ENCODE measurements at places on chromosomes 2 and 18. TPM values are rescaled to one million over a fixed set of nuclear protein-coding genes. Genes with fewer than 3 reads are reported as not detected.

The THADA gene
- 22.6 TPM for polyA plus RNA-seq

The ZNF519 gene
- polyA plus RNA-seq, result 2.1 TPM

The ALPI gene
- not detected for polyA plus RNA-seq

- no peak for DNase-seq
These were observed 14.8 kb downstream of the SCN9A start for GRCh38 chr2:166360906-166361305.

The SNED1 gene
- 12.4 TPM for polyA plus RNA-seq

DNA sequence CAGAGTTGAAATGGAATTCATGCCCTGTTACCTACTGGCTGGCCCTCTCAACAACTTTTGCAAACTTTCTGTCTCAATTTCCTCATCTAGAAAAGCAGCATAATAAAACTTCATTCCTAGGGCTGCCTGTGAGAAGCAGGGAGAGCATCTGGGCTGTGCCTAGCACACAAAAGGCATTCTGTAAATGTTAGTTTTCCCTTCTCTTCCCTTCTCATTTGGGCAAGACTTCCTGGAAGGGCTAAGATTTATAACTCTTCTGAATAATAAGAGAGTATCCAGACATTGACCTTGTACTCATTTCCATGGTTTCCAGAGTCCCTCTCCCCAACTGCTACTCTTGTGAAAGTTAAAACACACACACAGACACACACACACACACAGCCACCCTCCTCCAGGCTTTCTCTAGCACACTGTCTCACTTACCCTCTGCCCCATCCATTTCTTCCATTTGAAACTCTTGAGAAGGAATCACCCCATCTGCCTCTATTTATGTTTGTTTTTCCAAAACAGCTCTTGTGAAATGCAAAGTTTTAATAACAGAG is 302.1 kb downstream of the SMAD2 start:
- DNase-seq, result no peak

Measured in endothelial cell of umbilical vein (primary cell).